Uterus (tissue), 4 donors: ENCODE measurements at places on chromosomes 3 and 15.

DNA sequence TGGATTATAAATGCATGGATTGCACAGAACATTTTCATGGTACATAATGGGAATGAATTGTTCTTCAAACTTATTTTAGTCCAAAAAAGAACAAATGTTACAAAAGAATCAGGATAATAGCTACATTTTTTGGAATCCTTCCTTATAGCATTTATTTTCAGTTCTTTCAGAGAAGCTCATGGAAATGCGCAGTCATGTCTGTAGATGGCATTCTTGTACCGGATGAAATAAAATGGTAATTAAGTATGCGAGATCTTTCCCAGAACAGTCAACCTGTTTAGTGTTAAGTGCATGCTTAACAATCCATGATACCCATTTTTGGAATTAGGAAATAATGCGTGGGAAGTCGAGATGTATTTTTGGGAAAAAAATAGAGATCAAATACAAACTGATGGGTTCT is 38.2 kb upstream of the GOLGA8B start:
- DNase-seq, result no peak

DNA sequence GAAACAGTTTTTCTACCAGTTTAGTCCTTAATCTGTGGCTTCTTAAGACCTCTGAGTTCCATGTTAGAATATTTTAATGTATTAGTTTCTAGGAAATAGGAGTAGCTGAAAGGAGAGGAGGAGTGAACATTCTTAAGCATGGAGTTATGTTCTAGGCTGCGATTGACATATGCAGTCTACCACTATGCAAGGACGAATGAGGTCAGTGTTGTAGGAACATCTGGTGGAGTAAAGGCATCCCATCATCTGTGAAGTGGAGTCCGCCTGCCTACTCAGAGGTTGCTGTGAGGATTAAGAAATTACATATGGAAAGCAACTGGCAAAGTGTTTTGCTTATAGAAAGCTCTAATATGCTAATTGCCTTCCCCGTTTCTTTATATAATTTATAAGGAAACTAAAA is 45.1 kb downstream of the SNAPC5 start:
- DNase-seq, result no peak

DNA sequence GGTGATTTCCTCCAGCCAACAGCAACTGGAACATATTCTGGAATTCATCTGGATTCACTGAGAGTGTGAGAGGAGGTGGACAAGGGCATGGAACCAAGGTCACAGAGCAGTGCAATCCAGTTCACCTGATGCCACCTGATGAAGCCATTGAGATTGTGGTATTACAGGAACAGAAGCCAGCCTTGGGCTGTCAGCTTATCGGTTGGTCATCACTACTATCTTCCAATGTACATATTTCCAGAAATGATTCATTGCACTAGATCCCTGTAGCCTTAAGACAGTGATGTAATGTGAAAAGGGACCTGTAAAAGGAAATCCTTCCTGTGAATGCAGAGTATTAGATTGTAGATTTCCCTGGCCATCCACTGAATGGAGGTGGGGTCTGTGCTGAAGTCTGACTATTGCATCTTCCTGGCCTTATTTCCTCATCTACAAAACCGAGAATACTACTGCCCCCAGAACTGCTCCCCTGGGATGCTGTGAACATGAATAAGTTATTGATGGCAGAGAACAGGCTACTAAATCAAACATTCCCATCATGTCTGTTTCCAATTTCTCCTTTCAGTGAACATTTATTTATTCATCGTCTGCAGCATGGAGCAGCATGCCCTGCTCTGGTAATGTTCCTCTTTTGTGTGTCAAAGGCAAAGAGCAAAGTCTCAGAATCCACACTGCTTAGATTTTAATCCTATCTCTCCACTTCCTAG is 47.4 kb upstream of the TPM1 start:
- DNase-seq, result no peak

- DNase-seq, result no peak
Measured at GRCh38 chr3:155335724-155336354, 42.4 kb upstream of the STRIT1 start.

GRCh38 chr3:23953523-23953922 is 8.4 kb downstream of the NR1D2 start:
- no peak for DNase-seq
